Left renal cortex interstitium (tissue), 4 donors: ENCODE measurements at places on chromosomes 16 and 17. TPM values are rescaled to one million over a fixed set of nuclear protein-coding genes. Genes with fewer than 3 reads are reported as not detected.

DNA sequence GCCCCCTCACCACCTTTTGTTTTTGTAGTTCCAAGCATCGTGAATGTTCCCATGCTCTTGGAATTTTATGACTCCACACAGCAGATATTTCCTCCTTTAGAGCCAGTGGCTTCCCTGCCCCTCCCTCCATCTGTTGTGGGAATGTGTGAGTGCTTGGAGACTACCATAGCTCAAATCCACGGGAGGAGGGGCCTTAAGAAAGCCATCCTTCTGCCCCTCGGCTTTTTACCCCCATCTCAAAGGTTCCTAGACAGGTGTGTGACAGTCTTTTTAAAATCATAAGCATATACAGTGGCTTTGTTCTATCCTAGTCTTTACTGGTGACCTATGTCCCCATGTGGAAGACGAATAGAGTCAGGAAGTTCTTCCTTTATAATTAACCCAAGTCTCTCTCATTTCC lies 47.2 kb downstream of the YPEL2 start:
- no peak for DNase-seq

- DNase-seq: no peak
Measured at GRCh38 chr16:56307534-56307873, 116.2 kb downstream of the GNAO1 start.

DNA sequence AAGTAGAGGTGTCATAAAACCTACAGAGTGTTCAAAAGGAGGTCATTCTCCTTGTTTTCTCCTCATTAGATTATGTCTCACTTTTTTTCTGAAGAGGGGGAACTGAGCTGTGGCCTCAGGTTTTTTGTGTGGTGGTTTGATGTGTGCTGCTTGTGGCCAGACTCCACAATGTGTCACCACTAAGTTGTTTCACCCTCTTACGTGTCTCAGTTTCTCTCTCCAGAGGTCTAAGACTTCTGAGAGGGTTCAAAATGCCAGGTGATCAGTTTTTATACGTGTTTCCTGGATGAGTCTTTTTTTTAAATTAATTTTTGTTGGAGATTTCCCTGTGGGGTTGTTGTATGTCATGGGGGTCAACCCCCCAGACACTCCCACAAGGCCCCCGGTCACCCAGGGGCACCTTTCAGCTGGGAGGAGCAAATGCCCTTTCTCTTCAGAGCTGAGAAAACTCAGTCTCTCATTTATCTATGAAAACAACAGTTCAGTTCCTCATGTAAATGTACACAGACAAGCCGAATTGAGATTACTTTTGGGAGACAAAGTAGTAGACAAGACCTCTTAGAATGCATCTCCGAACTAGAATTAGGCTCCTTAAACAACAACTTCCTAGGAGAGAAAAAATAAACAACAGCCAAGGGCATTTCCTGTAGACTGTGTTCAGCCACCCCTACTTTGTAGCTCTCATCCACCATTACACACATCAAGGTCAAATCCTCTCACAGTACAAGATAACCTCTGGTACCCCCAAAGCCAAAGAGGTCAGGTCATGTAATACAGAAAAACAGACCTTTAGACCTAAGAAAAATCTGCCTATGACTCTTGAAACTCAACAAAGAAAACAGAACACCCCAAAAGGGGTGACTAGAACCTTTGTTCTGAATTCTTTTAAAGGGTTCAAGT lies 23.9 kb upstream of the TMEM98 start:
- no peak for DNase-seq

- no peak for DNase-seq
Measured at GRCh38 chr16:76946879-76947278, 244.1 kb upstream of the MON1B start.

ODF4 gene
- not detected for polyA plus RNA-seq

RAB34 gene
- 169 TPM for polyA plus RNA-seq

TPSB2 gene
- polyA plus RNA-seq: 0.24 TPM

SLC6A2 gene
- polyA plus RNA-seq: 0.16 TPM
